ENCODE measurements at places on chromosomes 5 and 9.

GRCh38 chr5:155052532-155052931 lies 39.0 kb downstream of the KIF4B start:
- no peak for DNase-seq

DNA sequence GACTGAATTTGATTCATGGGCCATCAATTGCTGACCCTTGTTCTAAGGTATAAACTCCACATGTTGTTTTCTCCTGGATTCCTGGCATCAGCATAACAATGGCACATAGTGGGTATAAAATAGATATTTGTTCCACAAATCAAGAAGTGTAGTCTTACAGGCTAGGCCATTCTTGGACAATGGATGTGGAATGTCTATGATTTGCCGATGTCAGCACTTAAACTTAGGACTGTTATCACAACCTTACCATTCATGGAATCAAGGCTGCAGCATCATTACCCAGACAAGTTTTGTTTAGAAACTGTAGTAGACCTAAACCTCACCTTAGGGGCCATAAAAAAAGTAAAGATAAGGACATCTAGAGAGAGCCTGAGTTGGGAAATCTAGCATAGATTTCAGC lies 680.0 kb downstream of the BRINP1 start:
- DNase-seq: no peak

GRCh38 chr5:15069407-15069905 lies 197.9 kb upstream of the ANKH start:
- DNase-seq: no peak

- DNase-seq: no peak
Measured at GRCh38 chr9:128733256-128733655, 9.3 kb upstream of the ZDHHC12 start.

DNA sequence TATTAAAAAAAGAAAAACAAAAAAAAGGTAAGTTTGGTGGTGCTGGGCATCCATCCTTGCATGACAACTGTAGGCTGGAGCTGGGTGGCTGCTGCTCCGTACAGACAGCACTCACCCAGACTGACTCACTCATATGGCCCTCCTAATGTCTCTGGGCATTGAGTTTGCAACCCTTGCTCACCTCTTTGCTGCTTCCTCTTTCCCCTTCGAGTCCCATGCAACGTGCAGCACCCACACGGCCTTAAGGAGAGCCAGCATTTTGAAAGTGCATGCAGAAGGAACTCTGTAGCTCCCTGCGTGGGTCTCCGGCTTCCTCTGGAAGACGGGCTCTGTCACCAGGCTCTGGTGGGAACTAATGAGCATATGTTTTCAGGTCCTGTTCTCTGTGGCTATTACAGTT lies 60.5 kb upstream of the ENTREP1 start:
- no peak for DNase-seq

DNA sequence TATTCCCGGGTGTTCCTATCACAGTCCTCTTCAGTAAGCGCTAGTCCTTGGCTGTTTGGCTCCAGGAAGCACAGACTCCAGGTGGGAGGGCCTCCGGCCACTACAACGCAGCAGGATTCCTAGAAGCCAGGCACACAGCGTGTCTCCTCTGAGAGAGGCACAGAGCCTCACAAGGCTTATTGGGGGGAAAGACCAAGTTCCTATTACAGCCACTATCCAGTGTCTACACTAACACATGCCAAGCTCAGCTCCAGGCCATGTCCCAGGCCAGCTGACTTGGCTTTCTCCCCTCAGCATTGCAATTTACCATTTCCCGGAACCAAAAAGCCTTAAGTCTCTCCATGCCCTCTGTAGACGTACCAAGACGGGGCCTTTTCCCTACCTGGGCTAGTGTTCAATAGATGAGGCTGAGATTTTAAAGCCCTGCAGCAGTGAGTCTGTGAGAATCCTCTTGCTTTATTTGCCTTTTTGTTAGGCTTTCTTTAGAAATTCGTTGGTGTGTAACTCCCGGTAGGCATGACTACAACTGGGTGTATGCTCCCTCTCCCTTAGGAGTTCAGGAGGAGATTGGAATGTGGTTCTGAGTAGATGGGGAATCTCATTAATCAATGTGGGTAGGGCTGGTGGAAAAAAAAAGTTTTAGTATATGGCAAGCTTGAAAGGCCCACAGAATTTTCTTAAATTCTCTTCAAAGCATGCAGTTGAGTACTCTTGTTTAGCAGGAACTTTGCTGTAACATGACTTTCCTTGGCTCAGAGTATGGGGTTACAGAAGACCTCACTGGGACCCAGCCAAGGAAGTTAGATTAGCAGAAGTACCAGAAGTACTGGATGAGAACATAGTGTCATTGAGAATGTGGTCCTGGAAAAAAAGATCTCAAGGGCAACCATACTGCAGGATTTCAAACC lies 84.3 kb upstream of the SLC1A3 start:
- no peak for DNase-seq

GRCh38 chr5:32583582-32584232 lies 1.6 kb upstream of the SUB1 start:
- DNase-seq: no peak

DNA sequence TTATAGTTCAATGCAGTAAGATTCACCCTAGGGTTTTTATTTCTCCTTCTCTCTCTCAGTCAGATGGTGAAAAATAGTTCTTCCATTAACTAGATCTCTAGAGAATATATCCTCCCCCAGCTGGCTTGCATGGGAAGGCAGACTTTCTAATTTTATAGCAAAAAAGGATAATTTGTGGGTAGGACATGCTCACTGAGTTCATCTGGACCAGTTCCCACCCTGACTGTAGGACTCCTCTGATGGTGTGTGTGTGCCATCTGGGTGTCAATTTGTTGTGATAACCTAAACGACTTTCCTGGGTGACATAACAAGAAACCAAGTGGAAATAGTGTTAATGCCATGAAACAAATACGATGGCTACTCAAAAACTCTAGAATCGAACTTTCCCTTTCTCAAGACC lies 44.9 kb downstream of the APBA1 start:
- no peak for DNase-seq

- no peak for DNase-seq
Measured at GRCh38 chr5:160242145-160242544, 12.8 kb downstream of the FABP6 start.

DNA sequence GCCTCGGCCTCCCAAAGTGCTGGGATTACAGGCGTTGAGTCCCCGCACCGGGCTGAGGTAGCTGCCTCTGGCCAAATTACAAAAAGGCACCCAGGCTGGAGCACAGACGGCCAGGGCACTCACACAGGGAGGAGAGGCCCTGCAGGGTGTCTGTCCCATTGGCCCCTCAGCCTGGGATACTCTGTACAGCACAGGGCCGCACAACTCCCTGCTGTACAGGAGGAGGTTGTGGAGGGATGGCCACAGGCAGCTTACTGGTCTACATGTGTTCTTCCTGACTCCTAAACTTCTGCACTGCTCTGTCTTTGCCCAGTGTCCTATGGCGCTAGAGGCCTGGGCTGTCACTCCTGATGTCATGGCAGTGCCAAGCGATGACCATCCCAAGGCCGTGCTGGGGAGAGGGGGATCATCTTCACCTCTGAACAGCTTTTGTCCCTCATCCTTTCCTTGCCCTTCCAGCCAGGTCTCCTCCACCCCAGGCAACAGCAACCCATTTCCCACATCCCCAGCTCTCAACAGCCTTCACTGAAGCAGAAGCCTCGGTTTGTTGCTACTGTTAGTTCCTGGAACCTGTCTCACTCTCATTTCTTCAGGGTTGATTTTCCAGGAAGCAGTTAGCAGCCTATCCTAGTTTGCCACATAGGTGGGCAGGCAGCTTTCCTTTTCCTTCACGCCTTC lies 1.8 kb upstream of the CNOT6 start:
- no peak for DNase-seq

DNA sequence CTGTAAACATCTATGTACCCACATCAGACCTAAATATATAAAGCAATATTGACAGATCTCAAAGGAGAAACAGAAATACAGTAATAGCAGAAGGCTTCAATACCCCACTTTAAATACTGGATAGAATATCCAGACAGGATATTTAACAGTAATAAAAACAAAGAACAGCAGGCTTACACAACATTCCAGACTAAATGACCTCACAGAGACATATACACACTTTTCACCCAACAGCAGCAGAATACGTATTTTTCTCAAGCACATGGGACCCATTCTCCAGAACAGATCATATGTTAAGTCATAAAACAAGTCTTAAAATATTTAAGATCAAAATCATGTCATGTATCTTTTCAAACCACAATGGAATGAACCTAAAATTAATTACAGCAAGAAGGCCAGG lies 76.8 kb downstream of the CAMSAP1 start:
- no peak for DNase-seq

DNA sequence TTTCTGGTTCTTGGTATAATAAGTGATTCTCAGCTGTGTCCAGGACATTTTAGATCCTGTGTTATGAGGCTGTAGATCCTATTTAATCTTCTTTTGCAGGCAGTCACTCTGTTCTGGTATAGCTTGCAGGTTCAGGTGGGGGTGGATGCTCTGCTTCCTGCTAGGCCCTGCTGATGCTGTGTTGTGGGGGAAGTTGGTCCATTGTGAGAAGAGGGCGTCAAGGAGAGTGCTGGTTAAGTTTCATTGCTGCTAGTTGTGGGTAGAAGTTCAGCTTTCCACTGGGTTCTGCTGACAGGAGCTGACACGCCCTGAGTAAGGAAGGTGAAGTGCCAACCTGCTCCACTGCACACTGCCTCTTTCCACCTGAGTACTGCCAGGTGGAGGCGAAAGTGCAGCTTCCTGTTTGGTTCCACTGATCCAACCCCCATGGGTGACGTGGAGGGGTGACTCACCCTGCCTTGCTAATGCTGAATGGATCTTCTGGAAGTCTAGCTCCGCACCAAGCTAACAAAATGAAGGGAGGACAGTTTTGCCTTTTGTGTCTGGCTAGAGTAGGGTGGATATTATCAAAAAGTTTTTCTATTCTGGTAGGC lies 16.3 kb downstream of the NMRK1 start:
- DNase-seq: no peak

GRCh38 chr9:75588808-75589207 lies 301.7 kb upstream of the PCSK5 start:
- DNase-seq: no peak

DNA sequence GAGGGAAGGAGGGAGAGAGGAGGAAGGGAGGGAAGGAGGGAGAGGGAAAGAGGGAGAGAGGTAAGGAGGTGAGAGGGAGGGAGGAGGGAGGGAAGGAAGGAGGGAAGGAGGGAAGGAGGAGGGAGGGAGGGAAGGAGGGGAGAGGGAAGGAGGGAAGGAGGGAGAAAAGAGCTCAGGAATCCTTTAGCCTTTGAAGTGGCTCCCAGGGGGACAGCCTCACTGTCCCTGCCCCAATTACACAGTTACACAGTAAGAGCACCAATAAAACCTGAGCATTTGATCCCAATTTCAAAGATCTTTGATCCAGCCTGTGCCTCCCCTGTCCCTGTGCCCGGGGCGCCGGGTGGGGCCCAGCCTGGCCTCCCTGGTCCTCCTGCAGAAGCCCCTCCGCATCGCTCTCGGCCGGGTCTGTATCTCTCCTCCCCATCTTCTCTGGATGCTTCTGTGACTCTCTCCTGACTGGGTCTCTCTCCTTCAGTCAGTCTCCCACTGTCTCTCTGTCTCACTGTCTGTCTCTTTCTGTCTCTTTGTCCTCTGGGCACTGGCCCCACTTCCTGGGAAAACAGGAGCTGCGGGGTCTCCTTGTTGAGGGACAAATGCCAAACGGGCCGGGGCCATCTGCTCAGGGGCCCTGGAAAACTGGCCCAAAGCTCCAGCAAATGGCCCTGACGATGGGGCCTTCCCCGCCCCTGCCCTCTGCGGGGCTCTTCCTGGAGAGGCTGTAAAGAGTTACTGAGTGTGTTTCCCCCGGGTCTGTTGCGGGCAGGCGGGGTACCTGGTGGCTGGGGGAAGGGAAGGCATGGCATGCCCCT lies 54.2 kb upstream of the EGFL7 start:
- no peak for DNase-seq

DNA sequence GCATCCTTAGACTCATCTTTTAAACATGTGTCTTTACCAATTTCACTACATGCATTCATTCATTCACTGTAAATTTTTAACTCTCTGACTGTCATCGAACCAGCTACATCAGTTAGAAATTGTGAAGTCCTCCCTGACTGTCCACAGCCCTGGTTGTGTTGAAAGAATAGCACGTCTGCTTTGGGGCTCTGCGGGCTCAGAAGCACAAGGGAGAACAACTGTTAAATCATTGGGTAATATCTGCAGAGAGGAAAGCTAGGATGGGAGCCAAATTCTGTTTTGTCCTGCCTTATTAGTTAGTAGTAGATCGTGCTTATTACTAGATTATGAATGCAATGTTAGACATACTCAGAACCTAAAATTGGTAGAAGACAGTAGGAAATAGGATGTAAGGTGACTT lies 26.3 kb upstream of the FAM120AOS start:
- no peak for DNase-seq

DNA sequence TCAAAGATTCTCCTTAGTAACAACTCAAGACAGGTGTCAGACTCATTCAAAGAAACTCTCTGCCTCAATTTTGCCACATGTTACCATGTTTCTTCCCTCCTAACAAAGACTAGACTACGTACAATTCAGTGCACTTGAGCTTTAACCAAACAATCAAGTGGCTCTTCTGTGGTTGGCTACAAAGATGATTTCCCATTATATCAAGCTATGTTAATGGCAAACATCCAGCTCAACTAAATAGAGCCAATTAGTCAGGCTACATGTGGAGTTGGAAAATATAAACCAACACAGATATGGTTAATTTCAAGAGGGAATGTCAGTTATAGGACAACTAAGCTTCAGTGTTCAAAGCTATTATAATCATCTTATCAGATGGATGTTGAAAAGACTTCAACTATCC lies 29.2 kb upstream of the ADRA1B start:
- DNase-seq: no peak

- DNase-seq: no peak
Measured at GRCh38 chr5:136018814-136019783, 9.7 kb upstream of the TGFBI start.

DNA sequence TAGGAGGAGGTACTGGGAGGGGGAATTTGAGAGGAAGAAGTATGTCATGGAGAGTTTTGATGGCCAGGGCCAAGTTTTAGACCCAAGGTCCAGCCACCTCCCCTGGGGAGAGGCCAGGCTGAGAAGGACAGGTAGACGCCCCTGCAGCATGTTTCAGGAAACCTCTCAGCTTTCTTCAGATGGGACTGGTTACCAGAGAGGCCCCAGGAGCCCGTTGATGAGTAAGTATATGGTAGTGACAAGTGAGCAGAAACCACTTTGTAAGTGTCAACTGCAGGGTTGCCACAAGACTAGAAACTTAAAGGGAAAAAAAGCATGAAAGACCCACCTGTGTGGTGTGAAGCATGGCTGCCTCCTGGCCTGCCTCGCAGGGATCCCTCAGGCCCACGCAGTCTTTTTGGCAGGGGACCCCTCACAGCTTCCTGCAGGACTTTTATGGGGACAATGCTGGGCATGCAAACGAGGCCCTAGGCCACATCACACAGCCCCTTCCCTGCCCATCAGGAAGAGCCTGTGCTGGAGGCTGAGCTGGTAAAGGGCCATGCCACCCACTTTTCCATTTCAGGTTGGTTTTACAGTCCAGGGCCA lies 255.9 kb downstream of the FSTL4 start:
- no peak for DNase-seq

GRCh38 chr5:20213803-20214202 lies 225.8 kb upstream of the CDH18 start:
- no peak for DNase-seq
